ENCODE measurements at places on chromosomes 11 and 22.

GRCh38 chr11:12711496-12711895 lies 37.3 kb downstream of the TEAD1 start:
- DNase-seq = no peak

GRCh38 chr11:12042215-12042676 lies 33.8 kb upstream of the DKK3 start:
- no peak for DNase-seq

- DNase-seq = no peak
These were observed 106.7 kb downstream of the CCDC81 start for GRCh38 chr11:86481399-86481798.

DNA sequence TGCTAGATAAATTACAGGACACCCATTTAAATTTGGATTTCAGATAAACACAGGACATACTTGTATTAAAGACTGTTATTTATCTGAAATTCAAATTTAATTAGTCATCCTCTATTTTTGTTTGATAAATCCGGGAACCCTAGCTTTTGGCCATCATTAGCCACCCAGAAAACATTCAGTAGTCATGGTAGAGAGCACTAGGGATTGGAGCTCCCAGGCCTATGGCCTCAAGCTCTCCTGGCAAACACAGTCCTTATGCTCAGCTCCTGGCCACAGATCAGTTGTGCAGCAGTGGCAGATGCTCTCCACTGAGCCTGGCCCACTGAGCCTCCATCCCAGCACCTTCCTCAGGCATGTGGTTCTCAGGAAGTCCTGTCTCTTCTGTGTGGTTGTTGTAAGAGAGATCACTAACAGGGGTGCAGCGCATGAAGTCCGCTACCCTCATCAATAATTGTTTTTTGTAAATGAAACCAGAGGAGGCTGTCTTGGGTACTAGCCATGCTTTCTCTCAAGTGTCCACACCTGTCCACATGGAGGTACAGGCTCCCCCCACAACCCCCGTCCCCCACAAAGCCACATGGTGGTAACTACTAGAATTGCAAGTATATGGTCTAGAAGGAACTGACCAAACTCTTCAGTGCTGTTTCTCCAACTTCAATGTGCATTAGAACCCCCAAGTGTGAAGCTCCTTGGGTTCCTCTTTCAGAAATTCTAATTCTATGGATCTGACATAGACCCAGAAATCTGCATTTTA lies 1.1 kb upstream of the IRAG1 start:
- DNase-seq = no peak

- DNase-seq = no peak
These were observed 1.2 kb upstream of the FCHSD2 start for GRCh38 chr11:73143126-73143838.

GRCh38 chr22:31107178-31107893 lies at the start of gene SELENOM:
SELENOM (minus strand) TSS chr22:31107568; CDS start chr22:31107505, 63 bp downstream.
- DNase-seq = peak; percentile 92

GRCh38 chr11:111115890-111116289 lies 129.6 kb upstream of the POU2AF2 start:
- no peak for DNase-seq

GRCh38 chr22:37559521-37559900 lies 769 bp upstream of the CDC42EP1 start:
- no peak for DNase-seq

GRCh38 chr22:45211848-45212247 lies 28.8 kb downstream of the KIAA0930 start:
- no peak for DNase-seq

- peak; percentile 62 for DNase-seq
These were observed 103.9 kb downstream of the GGTLC2 start for GRCh38 chr22:22748297-22748743.

GRCh38 chr22:48900327-48900597 lies 927.4 kb downstream of the BRD1 start:
- no peak for DNase-seq

DNA sequence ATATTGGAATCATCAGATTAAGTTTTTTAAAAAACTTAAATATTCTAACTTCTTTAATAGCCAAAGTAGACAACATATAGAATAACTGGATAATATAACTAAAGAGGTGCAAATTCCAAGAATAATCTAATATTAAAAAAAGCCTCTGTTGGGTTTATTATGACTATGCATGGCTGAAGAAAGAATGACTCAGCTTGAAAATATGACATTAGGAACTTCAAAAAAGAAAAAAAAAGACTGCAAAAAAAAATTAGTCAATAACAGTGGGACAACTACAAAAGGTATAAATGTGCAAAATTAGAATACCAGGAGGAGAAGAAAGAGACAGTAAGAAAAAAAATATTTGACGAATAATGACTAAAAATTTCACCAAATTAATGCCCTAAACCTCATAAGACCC lies 1178.0 kb downstream of the JRKL start:
- no peak for DNase-seq

- DNase-seq = no peak
These were observed 522.6 kb downstream of the MN1 start for GRCh38 chr22:27278946-27279345.

DNA sequence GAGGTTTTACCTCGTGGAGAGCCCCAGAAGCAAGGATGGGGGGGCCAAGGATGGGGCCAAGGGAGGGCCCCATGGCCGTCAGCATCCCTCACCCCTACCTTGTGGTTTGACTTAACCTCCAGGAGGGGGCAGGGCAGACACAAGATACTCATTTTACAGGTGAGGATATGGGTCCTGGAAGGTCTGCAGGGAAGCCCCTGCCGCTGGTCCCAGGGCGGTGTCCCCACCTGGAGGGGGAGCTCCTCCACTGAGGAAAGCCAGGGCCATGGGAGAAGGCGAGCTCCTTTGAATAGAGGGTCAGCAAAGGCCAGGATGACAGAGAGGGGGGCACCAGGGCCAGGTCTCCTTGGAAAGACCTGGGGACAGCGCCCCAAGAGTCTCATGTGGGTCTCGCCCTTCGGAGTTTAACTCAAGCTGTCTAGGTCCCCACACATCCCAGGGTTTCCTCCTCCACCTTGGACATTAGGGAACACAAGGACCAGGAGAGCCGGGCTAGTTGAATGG lies 5.9 kb upstream of the ADORA2A start:
- peak; percentile 57 for DNase-seq

- no peak for DNase-seq
These were observed 108.4 kb downstream of the GALNT18 start for GRCh38 chr11:11513422-11513821.

DNA sequence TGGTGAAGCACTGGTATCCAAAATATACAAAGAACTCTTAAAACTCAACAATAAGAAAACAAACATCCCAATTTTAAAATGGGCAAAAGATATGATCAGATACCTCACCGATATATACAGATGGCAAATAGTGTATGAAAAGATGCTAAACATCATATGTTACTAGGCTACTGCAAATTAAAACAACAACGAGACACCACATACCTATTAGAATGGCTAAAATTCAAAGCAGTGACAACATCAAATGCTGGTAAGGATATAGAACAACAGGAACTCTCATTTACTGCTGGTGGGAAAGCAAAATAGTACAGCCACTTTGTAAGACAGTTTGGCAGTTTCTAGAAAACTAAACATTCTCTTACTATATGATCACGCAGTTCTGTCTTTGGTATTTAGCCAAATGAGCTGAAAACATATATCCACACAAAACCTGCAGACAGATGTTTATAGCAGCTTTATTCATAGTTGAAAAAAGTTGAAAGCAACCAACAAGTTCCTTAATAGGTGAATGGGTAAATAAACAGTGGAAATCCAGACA lies 38.5 kb downstream of the SIK3 start:
- no peak for DNase-seq

DNA sequence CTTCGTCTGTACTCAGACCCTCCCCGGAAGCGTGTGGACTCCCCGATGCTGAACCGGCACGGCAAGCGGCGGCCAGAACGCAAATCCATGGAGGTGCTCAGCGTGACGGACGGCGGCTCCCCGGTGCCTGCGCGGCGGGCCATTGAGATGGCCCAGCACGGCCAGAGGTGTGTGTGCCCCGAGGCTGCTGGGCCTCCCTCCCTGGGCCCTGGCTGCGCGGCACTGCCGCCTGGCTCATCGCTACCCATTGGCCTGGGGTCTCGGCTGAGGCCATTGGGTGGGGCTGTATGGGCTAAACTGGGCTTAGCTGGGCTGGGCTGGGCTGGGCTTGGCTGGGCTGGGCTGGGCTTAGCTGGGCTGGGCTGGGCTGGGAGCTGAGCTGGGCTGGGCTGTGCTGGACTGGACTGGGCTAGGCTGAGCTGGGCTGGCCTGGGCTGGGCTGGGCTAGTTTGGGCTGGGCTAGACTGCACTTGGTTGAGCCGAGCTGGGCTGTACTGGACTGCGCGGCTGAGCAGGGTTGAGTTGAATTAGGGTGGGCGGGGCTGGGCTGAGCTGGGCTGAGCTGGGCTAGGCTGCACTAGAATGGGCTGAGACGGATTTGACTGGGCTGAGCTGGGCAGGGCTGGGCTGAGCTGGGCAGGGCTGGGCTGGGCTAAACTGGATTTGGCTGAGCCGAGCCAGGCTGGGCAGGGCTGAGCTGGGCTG lies 40.7 kb downstream of the MOB2 start:
- no peak for DNase-seq

- peak; percentile 61 for DNase-seq
These were observed 24.8 kb downstream of the PTPRJ start for GRCh38 chr11:48005136-48005535.

- DNase-seq = no peak
These were observed 93.5 kb upstream of the ANO1 start for GRCh38 chr11:69984457-69985261.

- no peak for DNase-seq
These were observed 1243.9 kb downstream of the LRRC4C start for GRCh38 chr11:40215556-40215955.

DNA sequence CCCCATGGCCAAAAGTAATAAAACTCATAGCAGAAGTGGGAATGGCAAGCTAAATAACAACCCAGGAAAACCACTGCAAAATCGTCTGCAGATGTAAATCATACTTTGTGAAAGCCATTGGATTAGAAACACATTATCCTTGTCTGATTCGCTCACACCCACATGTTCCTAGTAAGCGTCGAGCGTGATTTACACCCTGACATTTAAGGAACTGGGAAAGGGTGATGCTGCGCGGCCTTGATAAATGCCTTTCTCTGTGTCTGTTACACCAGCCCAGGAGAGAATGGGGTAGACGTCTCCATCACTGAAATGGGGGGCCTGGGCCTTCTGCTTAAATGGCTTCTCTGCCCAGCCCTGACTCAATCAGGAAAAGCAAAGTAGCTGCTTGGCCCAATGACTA lies 162.7 kb downstream of the NTM start:
- DNase-seq = no peak
